Stimulated activated CD8-positive, alpha-beta memory T cell treated with anti-CD3 and anti-CD28 coated beads, Interleukin-7, amount 100 ng/mL, for 24 hours (primary cell): ENCODE measurements at places on chromosomes 3 and 15.

GRCh38 chr3:99868311-99868646 is 50.6 kb downstream of the CMSS1 start:
- no peak for DNase-seq

DNA sequence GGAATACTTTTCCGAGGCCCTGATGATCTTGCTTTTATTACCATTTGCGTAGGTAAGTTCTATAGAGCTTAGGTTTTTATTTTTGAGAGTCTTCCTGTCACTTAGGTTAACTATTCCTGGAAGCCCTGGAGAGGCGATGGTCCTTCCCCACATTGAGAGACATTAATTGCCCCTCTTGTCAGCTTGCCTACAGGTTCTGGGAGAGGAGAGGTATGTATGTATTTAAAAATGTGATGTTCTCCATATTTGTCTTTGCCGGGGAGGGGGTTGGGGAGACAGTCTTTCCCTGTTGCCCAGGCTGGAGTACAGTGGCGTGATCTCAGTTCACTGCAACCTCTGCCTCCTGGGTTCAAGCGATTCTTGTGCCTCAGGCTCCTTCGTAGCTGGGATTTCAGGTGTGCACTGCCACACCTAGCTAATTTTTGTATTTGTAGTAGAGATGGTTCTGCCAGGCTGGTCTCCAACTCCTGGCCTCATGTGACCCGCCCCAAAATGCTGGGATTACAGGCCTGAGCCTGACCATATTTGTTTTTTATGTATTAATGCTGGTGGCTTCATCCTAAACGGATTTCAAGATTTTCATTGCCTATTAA is 6.2 kb downstream of the RPSA start:
- no peak for DNase-seq

DNA sequence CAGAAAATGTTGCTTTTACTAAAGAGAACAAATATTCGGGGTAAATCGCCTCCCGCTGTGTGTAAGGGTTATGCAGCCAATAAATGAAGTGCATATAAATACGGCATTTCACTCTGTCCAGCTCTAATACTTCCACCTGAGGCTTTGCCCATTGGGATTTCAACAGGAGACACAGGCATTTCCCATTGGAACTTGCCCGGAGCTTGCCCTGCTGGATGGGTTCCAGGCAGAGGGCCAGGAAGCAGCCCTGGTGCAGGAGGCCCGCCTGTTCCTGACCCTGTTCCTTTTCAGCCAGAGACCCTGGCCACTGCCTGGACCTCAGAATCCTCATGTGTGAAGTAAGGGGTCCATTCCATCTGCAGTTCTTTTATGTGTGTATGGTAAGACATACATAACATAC is 17.4 kb upstream of the CEMIP start:
- DNase-seq, result no peak

DNA sequence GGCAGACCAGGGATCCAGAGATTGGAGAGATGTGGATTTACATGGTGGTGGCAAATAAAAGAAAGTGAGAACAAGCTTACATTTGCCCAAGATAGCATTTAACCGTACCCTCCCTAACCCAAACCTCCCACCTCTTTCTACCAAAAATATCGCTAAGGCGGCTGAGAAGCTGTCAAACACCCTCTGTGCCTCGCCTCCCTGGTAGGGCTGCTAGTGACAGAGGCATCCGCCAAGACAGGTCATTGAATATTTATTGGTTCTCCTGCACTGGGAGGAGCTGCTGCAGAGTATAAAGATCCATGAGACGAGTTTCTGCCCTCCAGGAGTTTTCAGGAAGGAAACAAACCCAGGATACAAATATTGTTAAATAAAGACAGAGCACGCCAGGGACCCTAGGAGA is 107.3 kb upstream of the TMC3 start:
- no peak for DNase-seq

GRCh38 chr3:159839561-159840379 is 148.9 kb upstream of the IL12A start:
- no peak for DNase-seq

GRCh38 chr3:10248984-10249748 is 907 bp downstream of the TATDN2 start:
- DNase-seq, result no peak

DNA sequence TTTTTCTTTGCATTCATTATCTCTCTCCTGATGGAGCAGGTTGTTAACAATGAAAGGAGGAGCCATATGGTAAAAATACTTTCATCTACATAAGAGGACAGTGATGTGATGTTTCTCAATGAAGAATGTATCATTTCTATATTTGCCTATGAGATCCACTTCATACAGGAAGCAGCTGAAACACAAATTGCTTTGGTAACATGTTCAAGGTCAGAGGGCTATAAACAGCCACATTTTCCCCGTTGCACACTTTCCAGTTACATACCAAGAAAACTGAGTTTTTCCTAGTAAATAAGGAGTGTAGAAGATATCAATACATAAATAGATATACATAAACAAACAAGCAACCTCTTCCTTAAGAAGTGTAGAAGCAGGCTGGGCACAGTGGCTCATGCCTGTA is 32.6 kb upstream of the GYG1 start:
- DNase-seq, result no peak
